ENCODE measurements at places on chromosomes 3 and 15.

DNA sequence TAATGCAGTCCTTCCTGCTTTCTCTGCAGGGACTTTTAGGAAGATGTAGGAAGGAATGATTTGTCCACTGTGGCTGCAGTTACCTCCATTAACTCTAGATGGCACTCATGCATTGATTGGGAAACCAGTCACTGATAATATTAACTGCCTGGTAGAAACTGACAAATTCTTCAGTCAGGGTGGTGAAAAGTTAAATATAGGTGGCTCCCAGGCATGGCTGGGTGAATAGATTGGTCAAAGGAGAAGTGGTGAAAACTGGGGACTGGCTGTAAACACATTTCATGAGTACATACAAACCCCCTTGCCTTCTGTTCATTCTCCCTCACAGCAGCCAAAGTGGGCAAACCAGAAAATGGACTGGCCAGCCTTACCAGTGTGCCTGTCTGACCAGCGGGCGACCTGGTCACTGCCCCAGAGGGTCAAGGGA, 333.4 kb downstream of the THSD4 start:
- no peak overlapping the region for H3K4me3 ChIP-seq
- no peaks in the 10 kb centered on the region for H3K36me3 ChIP-seq
- no peaks in the 10 kb centered on the region for H3K4me1 ChIP-seq

GRCh38 chr3:196406811-196407470, 25.3 kb downstream of the UBXN7 start:
- no peak for DNase-seq
- no peak overlapping the region for H3K4me3 ChIP-seq
- no peak overlapping the region for H3K27ac ChIP-seq
- no peaks in the 10 kb centered on the region for H3K27me3 ChIP-seq

DNA sequence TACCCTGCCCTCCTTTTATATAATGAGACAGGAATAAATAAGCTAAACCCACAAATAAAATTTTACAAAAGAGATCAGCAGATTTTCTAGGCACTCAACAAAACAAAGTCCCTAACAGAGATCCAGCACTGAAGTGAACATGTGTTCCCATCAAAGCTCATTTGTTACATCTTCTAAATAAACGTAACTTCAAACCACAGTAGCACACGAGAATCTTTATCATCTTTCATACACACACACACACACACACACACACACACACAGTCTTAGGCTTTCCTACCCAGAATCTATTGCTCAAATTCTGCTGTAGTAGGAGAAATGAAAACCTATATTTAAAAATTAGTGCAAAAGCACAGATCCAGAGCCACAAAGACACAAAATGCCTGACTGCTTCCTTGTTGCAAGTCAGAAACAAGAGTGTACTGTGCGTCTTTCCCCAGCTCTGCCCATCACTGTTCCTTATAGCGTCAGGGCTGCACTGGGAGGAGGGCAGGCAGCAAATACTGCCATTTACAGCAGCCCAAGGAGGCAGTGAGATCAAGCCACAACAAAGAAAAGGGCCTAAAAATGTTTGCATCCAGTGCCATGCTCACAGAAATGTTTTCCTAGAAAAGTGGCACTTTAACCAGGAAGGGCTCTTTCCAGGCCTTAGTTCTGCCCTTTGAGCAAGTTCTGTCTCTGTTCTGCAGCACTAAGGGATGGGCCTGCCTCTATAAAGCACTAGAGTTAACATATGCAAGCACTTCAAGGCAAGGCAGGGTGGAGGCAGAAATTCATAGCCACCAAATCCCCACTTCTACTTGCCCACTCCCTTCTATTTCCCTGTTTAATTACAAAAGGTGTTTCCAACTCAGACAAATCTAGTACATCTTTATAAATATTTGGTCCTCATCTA, 6.0 kb downstream of the IP6K1 start:
- H3K27ac ChIP-seq = peak overlapping the region; percentile 77
- no peak for DNase-seq
- no peaks in the 10 kb centered on the region for H3K27me3 ChIP-seq
- no peak overlapping the region for H3K4me3 ChIP-seq
- H3K4me1 ChIP-seq = peaks cover 23% of the 10 kb centered on the region

DNA sequence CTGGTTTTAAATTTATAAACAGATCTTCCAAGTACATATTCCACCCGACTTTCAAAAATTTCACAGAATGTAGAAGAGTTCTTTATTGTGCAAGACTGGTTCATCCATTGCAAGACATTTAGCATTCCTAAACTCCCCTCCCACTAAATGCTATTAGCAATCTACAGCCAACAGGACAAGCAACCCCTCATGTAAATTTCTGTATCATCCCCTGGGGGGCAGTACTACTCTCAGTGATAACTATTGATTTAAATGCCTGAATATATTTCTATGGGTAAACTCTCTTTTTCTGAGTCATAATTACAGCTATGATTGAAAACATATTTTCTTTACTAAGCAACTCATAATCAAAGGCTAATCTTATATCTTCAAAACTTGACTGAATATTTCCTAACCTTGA, 10.7 kb upstream of the SLC15A2 start:
- DNase-seq = no peak
- no peaks in the 10 kb centered on the region for H3K4me1 ChIP-seq
- H3K36me3 ChIP-seq = no peaks in the 10 kb centered on the region
- no peaks in the 10 kb centered on the region for H3K27me3 ChIP-seq
- no peak overlapping the region for H3K4me3 ChIP-seq

GRCh38 chr15:69091654-69092053, 68.8 kb upstream of the GLCE start:
- no peaks in the 10 kb centered on the region for H3K36me3 ChIP-seq
- H3K4me3 ChIP-seq = no peak overlapping the region
- no peaks in the 10 kb centered on the region for H3K4me1 ChIP-seq
- no peak overlapping the region for H3K27ac ChIP-seq

DNA sequence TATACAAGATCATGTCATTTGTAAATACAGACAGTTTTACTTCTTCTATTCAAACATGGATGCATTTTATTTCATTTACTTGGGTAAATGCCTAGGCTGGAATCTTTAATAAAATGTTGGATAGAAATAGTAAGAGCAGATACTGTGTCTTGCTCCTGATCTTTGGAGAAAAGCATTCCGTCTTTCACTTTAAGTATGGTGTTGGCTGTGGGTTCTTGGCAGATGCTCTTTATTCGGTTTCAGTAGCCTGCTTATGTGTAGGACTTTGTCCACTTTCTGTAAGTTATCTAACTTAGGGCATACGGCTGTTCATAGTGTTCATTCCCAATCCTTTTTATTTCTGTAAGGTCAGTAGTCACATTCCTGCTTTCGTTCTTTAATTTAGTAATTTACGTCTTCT, 303.0 kb downstream of the ADAMTS17 start:
- no peak overlapping the region for H3K4me3 ChIP-seq
- H3K36me3 ChIP-seq = no peaks in the 10 kb centered on the region
- H3K27me3 ChIP-seq = no peaks in the 10 kb centered on the region
- no peak for DNase-seq
- no peak overlapping the region for H3K27ac ChIP-seq

GRCh38 chr15:58957101-58957973, 23.9 kb upstream of the SLTM start:
- peaks cover 5% of the 10 kb centered on the region for H3K4me1 ChIP-seq
- H3K27me3 ChIP-seq = no peaks in the 10 kb centered on the region
- H3K36me3 ChIP-seq = no peaks in the 10 kb centered on the region

DNA sequence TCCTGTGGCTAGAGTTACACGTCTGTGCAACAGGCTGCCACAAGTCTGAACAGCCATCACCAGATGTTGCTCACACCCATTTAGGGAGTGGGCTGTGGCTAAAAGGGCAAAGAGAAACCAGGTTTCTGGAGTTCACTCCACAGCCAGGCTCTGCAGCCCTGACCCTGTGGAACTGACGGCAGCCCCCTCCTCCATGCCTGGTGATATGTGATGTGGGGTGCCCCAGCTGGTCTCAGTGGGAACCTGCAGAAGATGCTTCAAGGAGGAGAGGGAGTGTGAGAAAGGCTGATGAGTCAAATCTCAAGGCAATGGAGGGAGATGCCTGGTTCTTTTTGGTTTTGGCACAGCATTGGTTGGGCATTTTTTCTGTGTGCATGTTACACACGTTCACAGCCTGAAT, 130.6 kb downstream of the TPRA1 start:
- H3K36me3 ChIP-seq = no peaks in the 10 kb centered on the region
- peaks cover 92% of the 10 kb centered on the region for H3K27me3 ChIP-seq
- H3K4me3 ChIP-seq = no peak overlapping the region
- no peak for DNase-seq
- peaks cover 9% of the 10 kb centered on the region for H3K4me1 ChIP-seq

DNA sequence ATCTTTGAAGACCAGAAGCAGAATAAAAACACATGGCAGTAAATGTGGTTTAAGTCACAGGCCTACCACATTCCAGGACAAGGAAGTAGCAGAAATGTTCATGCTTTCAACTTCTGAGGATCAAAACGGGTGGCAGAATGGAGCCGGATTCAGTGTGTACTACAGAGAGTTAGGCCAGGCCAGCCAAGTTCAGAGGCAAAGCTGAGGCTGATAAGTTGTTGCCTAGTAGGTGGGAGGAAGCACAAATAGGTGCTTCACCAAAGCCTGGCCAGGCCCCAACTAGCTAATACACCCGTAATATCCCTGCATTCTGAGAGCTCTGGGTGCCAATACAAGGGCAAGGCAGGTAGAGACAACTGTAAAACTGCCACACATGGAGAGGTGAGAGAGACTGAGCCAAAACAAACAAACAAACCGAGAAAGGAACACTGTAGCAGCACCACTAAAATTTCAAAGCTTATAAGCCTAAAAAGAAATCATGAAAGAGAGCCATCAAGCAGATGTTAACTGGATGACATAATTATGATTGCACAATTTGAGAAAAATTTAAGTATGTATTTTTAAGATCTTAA, 156.4 kb upstream of the CBLB start:
- no peak overlapping the region for H3K27ac ChIP-seq
- DNase-seq = no peak
- H3K27me3 ChIP-seq = no peaks in the 10 kb centered on the region
- no peaks in the 10 kb centered on the region for H3K36me3 ChIP-seq
- H3K4me1 ChIP-seq = no peaks in the 10 kb centered on the region
- H3K4me3 ChIP-seq = no peak overlapping the region

DNA sequence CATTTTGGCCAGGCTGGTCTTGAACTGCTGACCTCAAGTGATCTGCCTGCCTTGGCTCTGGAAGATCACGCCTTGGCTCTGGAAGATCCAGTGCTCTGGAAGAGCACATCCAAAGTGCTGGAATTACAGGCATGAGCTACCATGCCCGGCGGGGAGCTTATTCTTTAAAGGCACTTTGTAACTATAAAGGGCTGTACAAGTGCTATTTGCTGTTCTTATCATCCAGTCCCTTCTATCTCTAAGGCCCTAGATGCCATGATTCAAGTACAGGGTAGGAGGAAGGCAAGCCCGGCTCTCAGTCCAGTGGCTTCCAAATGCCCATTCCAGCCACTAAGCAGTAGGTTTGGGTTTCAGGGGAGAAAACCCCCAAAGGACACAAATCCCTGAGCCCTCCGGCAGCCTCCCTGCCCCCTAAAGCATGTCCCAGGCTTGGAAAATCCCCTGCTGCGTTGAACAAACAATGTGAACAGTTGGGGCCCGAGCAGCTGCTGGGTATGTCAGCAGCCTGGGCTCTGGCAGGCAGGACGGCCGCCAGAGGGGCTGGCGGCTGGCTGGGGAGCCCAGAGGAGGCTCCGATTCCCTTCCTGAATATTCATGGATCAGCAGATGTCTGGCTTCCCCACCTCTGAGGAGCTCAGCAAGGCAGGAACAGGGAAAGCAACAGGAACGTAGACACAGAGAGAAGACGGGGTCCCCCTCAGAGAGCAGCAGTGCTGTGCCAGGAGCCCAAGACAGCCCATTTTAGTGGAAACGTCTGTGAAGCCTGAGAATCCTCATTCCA, 7.7 kb downstream of the IGDCC4 start:
- no peak overlapping the region for H3K4me3 ChIP-seq
- H3K27ac ChIP-seq = no peak overlapping the region
- no peaks in the 10 kb centered on the region for H3K36me3 ChIP-seq

DNA sequence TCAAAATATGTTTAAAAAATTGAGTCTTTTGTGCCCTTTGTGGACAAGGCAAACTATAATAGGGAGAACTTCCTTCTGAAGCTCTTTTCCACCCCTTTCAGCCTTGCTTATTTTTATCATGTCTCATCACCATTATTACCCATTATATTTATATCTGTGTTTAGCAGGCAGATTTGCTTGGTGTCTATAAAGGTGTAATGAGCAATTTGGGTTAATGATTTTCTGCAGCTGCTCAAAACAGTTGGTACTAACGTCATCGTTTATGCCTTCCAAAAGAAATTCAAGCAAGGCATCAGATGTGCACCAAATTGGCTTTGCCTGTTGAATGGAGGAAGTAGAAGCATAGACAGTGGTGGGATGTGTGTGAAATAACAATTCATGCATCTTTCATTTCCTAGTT, 483.7 kb upstream of the SGO1 start:
- no peaks in the 10 kb centered on the region for H3K4me1 ChIP-seq
- no peaks in the 10 kb centered on the region for H3K27me3 ChIP-seq
- no peak overlapping the region for H3K4me3 ChIP-seq
- no peak overlapping the region for H3K27ac ChIP-seq
- no peaks in the 10 kb centered on the region for H3K36me3 ChIP-seq

DNA sequence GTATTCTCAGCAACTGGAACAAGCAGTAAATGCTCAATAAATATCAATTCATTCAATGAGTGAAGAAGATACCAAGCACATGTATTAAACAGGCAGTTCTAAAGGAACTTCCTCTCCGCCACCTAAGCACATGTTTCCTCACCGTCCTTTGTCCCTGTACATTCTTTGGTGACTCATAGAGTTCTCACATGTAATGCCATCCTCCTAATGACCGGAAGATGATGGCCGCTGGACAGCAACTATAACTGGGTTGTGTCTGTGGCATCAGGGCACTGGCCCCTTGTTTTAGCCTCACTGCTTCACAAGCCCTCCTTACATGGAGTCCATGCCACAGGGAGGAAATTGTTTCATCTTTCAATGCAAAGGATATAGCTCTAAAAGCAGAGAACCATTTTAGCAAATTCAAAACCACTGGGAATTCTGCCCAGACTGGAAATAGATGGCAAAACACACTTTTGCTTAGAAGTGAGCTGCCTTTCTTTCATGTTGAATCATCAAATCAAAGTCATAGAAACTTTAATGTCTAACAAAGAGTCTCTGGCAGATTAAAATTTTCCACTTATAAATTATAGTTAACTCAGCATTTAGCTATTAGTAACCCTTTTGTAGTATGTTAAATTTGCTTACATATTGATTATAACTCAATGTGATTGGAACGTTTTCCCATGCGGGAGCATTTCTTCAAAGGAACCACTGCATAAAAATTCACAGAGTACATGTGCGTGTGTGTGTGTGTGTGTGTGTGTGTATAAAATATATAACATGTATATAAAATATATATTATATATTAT, 74.1 kb downstream of the GAP43 start:
- no peak overlapping the region for H3K4me3 ChIP-seq
- peaks cover 3% of the 10 kb centered on the region for H3K36me3 ChIP-seq
- peaks cover 4% of the 10 kb centered on the region for H3K4me1 ChIP-seq
- no peak overlapping the region for H3K27ac ChIP-seq
- DNase-seq = no peak

DNA sequence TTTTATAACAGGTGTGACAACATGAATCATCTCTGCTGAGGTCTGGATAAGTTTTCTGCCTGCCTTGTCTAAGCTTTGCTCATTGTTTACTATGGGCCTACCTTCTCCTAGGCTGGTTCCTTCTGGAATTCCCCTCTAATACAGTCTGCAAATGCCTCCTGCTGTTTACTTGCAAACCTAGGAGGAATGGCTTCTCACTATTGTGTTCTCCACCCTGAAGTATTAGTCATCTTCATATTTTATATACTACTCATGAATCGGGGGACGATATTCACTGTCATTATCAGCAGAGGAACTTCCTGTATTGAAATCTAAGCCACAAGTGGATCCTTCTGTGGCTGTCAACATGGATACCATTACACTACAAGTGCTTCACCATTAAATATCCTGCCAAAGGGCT, 154.8 kb downstream of the PLCL2 start:
- peaks cover 21% of the 10 kb centered on the region for H3K36me3 ChIP-seq
- no peak for DNase-seq
- peak overlapping the region; percentile 27 for H3K27ac ChIP-seq
- no peak overlapping the region for H3K4me3 ChIP-seq
- H3K27me3 ChIP-seq = no peaks in the 10 kb centered on the region
- H3K4me1 ChIP-seq = peaks cover 45% of the 10 kb centered on the region

Data from effector memory CD8-positive, alpha-beta T cell (primary cell).